ENCODE measurements at places on chromosomes 7 and 10.
A peak's percentile ranks its signal among the peaks of the same experiment; 100 is the strongest.

GRCh38 chr10:5155951-5156350, 29.0 kb downstream of the AKR1C8 start:
- no peak for DNase-seq

GRCh38 chr7:46208635-46209525, 287.8 kb upstream of the IGFBP3 start:
- DNase-seq, result no peak

GRCh38 chr10:69469976-69470375, 18.7 kb downstream of the TSPAN15 start:
- DNase-seq, result peak; percentile 18

- no peak for DNase-seq
Measured at GRCh38 chr7:76343294-76343930, 15.4 kb downstream of the YWHAG start.

DNA sequence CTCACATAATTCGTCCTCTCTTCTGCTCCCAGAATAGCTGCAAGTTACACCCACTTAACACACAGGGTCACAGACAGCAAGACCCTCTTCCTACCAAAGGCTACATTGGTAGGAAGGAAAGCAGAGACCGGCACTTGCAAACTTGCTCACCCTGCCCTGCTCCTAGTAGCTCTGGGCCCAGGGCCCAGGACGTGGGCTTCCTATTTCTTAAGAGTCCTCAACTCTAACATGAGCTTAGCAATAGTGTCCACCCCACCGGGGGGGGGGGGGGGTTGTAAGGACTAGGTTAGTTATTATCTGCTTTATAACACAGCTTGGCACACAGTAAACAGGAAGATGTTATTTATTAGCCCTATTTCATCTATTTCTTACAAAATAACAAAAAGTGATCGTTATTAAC, 106.6 kb downstream of the GRB10 start:
- no peak for DNase-seq

DNA sequence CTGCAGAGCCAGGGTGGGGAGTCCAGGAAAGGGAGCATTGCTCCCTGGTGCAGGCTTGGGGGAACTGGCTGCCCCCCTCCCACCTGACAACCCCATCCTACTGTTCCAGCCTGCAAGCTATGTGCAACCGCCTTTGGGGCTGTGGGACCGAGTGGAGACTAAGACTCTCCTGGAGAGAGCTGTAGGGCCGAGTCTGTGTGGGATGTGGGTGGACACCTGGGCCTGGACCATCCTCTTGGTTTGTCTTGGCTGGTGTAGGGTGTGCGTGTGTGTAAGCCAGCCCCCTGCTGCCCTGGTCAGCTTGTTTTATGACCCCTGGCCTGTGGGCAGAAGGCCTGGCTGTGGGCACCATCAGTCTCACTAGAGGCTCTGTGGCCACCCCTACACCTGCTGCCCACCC, 1.6 kb upstream of the RAMP3 start:
- no peak for DNase-seq

GRCh38 chr7:40348126-40348728, 213.4 kb downstream of the SUGCT start:
- no peak for DNase-seq

GRCh38 chr10:8269976-8270375, 215.5 kb downstream of the GATA3 start:
- DNase-seq, result no peak

DNA sequence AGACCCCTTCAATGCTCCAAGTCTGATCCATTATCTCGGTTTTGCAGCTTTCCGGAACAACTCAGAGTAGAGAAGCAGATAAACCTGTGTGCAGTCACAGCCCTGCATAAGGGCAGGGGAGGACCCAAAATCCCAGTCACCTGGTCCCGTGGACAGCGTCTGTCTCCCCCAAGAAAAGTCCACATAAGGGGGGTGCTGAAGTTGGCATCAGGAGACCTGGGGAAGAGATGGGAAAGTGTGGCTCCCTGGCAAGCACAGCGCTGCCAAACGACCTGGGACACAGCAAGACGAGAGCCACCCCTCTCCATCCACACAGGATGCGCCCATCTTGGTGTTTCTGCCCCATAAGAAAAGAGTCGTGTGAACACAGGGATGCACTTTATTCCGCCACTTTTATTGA, 27.9 kb downstream of the ASB13 start:
- DNase-seq, result no peak

DNA sequence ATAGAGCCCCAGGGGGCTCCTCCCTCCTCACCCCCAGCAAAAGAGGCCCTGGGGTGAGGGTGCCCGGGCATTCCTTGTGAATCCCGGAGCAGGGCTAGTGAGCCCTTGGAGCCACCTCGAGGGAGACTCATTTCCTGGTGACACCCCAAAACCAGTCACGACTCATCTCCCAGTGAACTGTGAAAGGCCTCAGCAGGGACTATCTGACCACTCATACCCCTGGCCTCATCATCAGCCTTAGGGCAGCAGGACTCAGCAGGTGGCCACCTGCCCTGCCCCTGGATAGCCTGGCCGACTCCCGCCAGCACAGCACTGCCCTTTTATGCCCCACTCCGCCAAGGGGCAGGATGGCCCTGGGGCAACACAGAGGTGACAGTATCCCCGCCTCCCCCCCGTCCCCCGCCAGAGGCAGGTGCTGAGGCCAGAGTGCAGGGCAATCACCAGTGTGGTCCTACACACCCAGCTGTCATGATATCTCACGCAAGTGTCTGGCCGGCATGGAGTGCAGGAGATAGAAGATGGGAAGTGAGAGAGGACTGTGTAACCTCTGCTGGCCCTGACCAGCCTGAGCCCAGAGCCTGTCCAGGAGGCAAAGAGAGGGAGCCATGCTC, 3.2 kb downstream of the SNCG start:
- DNase-seq, result peak; percentile 74

DNA sequence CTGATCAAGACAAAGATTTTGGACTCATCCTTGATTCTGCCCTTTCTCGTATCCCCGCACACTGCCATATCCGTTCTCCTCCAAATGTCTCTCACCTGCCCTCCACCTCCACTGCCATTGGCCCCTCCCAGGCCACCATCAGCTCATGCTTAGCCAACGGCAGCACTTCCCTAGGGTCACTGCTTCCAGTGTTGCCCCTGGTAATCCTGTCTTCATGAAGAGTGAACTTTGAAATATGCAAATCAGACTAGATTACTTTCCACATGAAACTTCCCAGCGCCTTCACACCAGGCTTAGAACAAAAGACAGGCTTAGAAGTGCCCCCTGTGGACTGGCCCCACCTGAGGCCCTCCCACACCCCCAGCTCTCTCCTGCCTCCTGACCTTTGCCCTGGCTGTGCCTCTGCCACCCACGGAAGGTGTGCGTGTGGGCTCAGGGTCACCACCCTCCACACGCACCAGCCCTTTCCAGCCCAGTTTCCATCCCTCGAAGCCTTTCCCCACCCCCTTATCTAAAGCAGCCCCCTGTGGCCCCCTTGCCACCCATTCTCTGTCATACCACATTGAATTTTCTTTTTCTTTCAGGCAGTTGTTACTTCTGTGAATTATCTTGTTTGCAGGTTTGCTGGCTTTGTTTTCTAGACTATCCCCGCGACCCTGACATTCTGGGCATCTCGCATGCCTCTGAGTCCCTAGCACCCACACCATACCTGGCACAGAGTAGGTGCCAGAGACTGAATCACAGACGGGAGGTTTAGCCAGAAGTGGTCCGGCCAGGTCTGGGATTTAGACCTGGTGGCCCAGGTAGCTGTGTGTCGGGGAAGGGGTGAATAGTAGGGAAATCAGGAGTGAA, 26.8 kb upstream of the C10orf53 start:
- no peak for DNase-seq

DNA sequence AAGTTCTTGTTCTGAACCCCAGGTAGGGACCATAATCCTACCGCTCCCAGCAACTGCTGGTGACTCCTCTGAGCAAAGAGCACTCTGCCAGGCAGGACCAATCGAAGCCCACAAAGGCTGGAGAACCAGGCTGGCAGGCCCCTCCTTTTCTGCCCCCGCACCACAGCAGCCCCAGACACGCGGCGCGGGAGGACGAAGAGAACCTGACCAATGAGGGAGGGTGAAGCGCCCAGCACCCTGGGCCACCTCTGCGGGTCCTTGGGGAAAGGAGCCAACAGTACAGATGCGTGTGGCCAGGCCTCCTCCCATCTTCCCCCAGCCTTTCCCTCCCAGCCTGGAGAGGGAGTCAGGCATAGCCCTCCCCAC, 25.9 kb downstream of the CTBP2 start:
- DNase-seq, result no peak

- no peak for DNase-seq
Measured at GRCh38 chr7:4225361-4225771, 456.7 kb upstream of the FOXK1 start.

GRCh38 chr7:2542916-2543871, 12.1 kb downstream of the BRAT1 start:
- no peak for DNase-seq

Data from suppressor macrophage treated with lipopolysaccharide for 1 hour (primary cell).